Vagina (tissue), 2 donors: ENCODE measurements at places on chromosomes 6 and 20.

DNA sequence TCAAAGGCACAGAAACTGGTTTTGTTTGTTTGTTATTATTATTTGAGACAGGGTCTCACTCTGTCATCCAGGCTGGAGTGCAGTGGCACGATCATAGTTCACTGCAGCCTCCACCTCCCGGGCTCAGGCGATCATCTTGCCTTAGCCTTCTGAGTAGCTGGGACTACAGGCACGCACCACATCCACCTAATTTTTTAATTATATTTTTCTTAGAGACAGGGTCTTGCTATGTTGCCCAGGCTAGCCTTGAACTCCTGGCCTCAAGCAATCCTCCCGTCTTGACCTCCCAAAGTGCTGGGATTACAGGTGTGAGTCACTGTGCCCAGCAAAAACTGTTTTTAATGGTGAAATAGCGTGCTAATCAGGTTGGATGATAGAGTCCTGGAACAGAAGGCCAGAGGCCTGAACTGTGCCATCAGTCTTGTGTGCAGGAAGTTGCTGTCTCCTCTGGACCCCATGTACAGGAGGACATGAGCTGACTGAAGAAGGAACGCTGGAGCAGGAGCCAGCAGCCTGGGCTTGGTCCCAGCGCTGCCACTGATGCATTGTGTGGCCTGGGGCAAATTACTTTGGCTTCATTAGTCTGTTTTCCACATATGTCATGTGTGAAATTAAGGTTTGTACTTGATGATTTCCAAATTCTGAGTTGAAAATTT is 4.9 kb downstream of the TM9SF4 start:
- DNase-seq: no peak

GRCh38 chr20:8875586-8875985 is 193.3 kb upstream of the PLCB4 start:
- no peak for DNase-seq

DNA sequence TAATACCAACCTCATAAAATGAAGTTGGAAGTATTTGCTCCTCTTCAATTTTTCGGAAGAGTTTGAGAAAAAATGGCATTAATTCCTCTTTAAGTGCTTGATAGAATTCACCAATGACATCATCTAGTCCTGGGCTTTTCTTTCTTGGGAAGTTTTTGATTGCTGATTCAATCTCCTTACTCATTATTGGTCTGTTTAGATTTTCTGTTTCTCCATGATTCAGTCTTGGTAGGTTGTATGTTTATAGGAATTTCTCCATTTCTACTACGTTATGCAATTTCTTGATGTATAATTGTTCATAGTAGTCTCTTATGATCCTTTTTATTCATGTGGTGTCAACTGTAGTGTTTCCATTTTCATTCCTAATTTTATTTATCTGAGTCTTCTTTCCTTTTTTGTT is 176.9 kb upstream of the PRND start:
- no peak for DNase-seq

- DNase-seq: no peak
Measured at GRCh38 chr6:71393471-71393870, 104.9 kb downstream of the OGFRL1 start.

GRCh38 chr20:61131944-61132343 is 120.1 kb upstream of the CDH4 start:
- no peak for DNase-seq

DNA sequence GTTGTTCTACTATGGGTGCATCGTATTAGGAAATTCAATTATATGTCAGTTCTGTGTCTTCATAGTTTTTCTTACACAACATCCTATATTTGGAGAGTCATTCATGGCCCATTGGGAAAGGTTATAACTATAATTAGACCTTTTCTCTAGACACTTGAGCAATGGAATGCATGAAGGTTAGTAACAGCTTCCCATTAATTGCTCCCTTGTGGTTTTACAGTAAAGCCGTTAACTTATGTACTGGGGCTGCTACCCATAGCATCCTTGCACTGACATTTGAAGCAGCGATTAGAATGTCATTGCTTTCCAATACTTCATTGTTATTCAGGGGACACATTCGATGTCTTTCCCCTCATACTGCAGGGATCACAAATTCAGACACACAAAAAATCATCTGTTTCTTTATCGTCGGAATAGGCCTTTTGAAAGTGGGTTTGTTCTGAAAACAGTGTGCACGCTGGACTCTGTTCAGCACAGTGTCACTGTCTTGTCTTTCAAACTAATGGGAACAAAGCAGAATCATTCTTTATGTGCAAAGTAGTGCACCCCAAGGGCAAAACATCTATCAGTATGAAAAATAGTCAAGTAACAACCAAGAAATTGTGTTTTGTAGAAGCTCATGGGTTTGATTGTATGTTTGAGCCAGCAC is 634.3 kb upstream of the MAP3K7 start:
- DNase-seq: no peak

DNA sequence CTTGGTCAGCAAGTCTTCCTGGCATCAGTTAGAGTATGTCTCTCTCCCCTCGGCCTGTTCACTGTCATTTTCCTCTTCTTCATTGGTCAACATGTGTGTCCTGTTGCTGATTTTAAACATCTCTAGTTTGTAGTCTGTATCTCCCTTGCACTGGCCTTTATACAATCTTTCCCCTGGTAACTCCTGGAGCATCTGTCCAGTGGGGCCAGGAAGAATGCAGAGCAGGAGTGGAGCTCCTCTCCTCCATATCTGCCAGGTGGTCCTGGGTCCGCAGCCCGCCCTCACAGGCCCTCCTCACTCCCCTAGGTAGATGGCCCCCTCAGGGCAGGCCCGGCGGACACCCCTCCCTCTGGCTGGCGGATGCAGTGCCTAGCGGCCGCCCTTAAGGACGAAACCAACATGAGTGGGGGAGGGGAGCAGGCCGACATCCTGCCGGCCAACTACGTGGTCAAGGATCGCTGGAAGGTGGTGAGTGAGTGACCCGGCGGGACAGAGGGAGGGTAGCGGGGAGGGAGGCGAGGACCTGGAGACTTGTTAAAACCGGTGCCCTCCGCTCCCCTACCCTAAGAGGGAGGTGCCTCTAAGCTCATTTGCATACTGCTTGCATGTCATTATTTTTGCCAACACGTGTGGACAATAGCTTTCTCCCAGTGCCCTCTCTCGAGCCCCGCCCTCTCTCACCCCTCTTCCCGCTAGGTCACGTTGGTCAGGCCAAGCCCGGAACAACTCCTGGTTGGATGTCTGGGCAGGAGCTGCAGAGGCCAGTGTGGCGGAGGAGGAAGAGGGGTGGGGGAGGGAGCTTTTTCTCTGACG is 3.2 kb downstream of the TTBK1 start:
- no peak for DNase-seq

- no peak for DNase-seq
Measured at GRCh38 chr6:154438882-154439415, 71.5 kb downstream of the CNKSR3 start.

DNA sequence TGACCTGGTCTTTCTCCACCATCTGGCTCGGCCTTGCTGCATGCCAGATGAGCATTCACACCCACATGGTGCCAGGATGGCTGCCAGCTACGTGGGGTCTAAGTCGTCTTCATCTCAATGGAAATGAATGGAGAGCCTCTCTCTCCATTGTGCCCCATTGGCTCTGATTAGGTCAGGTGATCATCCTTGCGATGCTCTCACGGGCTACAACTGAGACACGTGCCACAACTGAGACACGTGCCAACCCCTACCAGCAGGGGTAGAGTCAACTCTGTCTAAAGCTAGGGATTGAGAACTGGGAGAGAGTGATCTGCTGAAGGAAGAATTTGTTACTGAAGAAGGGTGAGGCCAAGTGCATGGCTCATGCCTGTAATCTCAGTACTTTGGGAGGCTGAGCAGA is 67.3 kb upstream of the RALY start:
- DNase-seq: no peak

- no peak for DNase-seq
Measured at GRCh38 chr6:93104195-93104817, 315.1 kb downstream of the EPHA7 start.

GRCh38 chr20:38579219-38579910 is 1.6 kb upstream of the ADIG start:
- DNase-seq: no peak

DNA sequence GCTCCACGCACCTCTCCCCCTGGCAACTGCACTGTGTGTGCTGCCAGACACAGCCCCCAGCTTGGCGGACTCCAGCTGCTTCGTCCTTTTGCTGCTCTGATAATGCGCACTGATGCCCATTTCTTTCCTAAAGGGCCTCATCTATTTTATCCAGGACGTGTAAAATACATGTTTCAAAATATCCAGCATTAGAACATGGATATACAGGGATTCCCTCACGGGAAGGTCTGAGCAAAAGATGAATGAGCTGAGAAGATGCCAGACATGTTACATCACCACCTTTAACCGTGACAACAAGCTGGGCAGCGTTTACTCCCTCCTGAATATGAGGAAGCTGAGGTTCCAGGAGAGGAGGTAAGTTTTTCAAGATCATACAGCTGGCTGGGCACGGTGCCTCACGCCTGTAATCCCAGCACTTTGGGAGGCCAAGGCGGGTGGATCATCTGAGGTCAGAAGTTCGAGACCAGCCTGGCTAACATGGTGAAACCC is 32.8 kb downstream of the TNXB start:
- DNase-seq: no peak

DNA sequence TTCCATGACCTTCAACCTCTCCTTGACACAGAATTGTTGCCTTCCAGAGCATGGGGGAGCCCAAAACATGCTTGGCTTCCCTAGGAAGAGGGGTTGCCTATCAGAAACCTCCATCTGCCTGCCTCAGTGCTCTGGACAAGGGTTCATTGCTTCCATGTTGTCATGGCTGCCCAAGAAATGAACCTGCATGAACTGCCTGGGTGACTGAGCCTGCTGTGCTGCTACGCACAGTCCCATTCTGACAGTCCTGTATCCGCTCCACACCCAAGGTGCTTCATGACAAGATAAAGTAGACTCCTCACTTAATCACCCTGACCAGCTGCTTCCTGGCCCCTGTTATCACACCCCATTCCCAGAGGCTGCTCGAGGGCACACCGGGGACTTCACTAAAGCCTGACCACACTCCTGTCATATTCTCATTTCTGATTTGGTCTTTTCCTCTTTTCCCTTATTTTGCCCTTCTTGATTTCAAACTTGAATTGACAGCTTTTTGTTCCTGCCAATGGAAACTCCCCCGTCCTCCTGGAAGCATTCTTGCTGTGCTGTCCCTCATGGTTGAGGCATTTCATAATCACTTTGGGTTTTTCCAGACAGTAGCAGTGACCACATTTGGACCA is 31.9 kb downstream of the GMPR start:
- DNase-seq: no peak

- DNase-seq: no peak
Measured at GRCh38 chr20:63058696-63059335, 52.1 kb upstream of the BHLHE23 start.

DNA sequence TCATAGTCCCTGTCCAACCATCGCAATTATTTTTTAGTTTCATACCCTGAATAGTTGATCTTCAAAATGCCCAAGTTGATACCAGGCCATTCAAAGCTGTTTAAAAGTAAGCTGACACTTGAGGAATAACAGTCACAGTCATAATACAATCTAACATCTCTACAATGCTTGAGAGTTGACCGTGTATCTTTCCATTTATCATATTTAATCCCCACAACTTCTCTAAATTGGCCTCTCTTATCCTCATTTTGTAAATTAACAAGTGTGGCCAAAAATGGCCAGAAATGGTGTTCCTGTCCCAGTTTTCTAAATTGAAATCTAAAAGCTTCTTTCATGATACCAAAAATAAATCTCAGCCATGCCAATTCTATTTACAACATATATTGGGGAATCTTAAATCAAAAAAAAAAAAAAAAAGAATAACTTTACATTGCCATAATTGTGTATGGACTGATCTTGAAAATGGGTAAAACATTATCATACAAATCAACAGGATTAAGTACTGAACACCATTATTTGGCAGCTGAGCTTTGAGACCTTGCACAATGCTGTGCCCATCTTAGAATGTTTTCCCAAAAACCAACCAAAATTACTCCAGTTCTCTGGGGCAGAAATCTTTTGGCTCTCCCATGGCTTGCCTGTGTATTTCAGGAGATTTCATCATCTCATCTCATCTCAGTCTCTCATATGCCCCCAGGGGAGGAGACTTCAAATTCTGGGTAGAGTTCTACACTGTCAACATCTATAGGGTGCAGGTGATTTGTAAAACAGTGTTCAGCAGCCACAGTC is 448.7 kb upstream of the JARID2 start:
- no peak for DNase-seq
